Osteoblast (primary cell): ENCODE measurements at places on chromosomes 7 and 10. TPM values are rescaled to one million over a fixed set of nuclear protein-coding genes. Genes with fewer than 3 reads are reported as not detected.

GRCh38 chr7:36289833-36290661 is 99.6 kb upstream of the ANLN start:
- no peaks in the 10 kb centered on the region for H3K27me3 ChIP-seq
- H3K4me3 ChIP-seq = no peak overlapping the region
- H3K36me3 ChIP-seq = no peaks in the 10 kb centered on the region
- peak; percentile 34 for DNase-seq

DNA sequence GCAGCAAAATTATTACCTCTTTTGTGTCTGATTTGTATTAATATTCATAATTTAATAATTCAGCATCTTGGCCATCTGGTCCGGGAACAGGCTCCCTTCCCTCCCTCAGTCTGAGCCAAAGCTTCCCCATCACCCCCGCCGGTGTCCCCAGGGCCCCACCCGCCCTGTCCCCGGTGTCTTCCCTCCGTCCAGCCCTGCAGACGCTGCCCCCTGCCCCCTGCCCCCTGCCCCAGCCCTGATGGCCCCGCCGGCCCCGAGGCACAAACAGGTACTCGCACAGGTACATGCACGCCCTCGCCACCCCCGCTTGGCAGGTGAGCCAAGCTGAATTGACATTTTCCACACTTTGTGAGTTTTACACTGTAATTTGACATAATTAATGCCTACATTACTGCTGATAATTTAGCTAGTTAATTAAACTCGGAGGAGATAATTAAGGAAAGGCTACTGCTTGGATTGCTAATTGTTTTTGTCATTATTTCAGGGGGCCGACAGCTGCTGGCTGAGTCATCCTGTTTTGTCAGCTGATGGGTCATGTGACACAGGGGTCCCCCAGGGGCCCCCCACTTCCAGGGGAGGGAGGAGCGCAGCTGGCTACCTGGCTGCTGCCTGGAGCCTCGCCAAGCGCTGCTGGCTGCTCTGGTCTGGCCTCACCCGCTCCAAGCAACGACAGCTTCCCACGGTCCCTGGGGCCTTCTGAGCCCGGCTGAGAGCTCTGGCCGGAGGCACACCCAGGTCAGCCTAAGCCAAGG is 36.6 kb downstream of the MICALL2 start:
- no peaks in the 10 kb centered on the region for H3K36me3 ChIP-seq
- H3K27me3 ChIP-seq = peaks cover 19% of the 10 kb centered on the region
- H3K4me3 ChIP-seq = no peak overlapping the region
- DNase-seq = no peak

Gene NEUROD6
- total RNA-seq = not detected in 2 replicates

GRCh38 chr7:44797329-44798258 is 1.1 kb downstream of the PPIA start:
- peaks cover 20% of the 10 kb centered on the region for H3K4me1 ChIP-seq
- peak overlapping the region; percentile 99 for H3K4me3 ChIP-seq
- no peaks in the 10 kb centered on the region for H3K27me3 ChIP-seq
- peak overlapping the region; percentile 98 for H3K27ac ChIP-seq
- H3K36me3 ChIP-seq = peaks cover 39% of the 10 kb centered on the region

DNA sequence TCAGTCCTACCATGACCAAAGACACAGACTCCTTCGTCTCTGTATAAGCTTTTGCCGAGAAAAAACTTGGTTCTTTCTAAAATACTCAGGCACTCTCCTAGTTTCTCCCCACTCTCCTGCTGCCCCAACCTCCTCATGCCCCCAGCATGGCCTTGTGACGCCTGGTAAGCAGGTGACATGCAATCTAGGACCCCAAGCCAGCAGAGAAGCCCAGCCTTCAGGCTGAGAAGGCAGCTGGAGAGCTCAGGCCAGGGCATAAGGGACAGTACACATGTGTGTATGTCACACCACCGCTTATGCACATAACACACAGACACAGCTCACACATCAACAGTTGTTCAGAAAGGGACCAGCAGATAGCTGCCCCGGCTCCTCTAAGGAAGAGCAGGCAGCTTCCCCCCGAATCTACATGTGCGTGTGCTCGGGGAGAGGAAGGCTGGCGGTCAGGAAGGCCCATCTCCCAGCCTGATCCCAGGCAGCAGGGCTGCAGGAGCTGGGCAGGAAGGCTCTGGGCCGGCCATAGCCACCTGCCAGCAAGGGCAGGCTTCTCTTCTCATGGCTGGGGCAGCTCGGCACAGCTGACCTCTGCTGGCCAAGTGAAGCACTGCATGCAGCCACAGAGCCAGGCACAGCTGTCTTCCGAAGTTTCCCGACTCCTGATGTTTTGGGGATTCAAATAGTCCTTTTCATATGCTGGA is 8.5 kb downstream of the DDX56 start:
- no peaks in the 10 kb centered on the region for H3K27me3 ChIP-seq
- DNase-seq = peak; percentile 92
- peaks cover 53% of the 10 kb centered on the region for H3K36me3 ChIP-seq
- peaks cover 3% of the 10 kb centered on the region for H3K4me1 ChIP-seq
- no peak overlapping the region for H3K27ac ChIP-seq
- no peak overlapping the region for H3K4me3 ChIP-seq

- H3K4me3 ChIP-seq = no peak overlapping the region
- no peaks in the 10 kb centered on the region for H3K27me3 ChIP-seq
- peaks cover 62% of the 10 kb centered on the region for H3K4me1 ChIP-seq
- no peaks in the 10 kb centered on the region for H3K36me3 ChIP-seq
Observed at GRCh38 chr7:30465811-30466180, 12.8 kb downstream of the NOD1 start.

DNA sequence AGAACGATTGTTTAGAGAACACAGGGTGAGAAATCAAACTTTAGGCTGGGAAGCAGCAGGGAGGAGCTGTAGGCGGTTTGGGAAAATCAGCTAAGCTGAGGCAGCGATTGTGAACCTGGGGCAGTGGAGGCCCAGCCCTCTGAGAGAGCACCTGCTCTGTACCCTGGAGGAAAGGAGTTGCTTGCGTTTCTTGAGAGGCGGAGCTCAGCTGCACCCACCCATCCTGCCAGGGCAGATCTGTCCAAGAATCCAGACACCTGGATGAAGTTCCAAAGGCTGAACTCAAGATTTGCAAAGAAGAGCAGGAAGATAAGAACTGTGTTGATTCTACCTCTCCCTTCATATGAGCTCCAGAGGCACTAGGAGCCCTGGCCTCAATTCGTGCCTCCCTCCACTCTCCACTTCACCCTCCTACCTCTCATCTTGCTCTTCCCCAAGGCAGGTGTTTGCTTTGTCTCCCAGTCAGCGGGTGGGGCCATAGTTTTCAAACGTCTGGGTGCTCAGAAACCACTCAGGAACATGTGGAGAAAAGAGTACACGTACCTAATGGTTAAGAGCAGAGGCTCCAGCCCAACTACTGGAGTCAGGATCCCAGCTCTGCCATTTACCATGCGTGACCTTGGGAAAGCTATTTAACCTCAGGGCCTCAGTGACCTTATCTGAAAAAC is 21.5 kb upstream of the TMEM213 start:
- H3K4me3 ChIP-seq = no peak overlapping the region
- H3K4me1 ChIP-seq = no peaks in the 10 kb centered on the region

GRCh38 chr10:13567030-13567429 is 19.7 kb upstream of the PRPF18 start:
- no peaks in the 10 kb centered on the region for H3K36me3 ChIP-seq
- H3K27ac ChIP-seq = no peak overlapping the region
- H3K4me1 ChIP-seq = no peaks in the 10 kb centered on the region
- no peak overlapping the region for H3K4me3 ChIP-seq

DNA sequence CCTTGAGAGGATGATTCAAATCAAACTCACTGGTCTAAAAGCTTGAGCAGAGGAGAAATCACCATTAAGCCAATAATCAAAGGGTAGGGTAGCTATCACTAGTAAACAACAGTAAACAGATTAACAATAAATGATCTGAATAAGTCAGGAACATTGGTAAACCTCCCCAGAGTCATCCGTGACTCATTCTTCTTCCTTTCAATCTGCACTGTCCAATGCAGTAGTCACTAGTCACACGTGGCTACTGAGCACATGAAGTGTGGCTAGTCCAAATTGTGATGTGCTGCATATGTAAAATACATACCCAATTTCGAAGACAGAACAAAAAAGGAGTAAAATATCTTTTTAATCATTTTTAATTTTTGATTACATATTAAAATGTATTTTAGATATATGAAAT is 64.0 kb downstream of the ERCC6 start:
- no peak for DNase-seq
- H3K4me3 ChIP-seq = no peak overlapping the region
- no peaks in the 10 kb centered on the region for H3K27me3 ChIP-seq
- H3K36me3 ChIP-seq = peaks cover 81% of the 10 kb centered on the region
- no peak overlapping the region for H3K27ac ChIP-seq

- no peak for DNase-seq
- H3K27me3 ChIP-seq = no peaks in the 10 kb centered on the region
- H3K27ac ChIP-seq = no peak overlapping the region
- H3K36me3 ChIP-seq = no peaks in the 10 kb centered on the region
- H3K4me1 ChIP-seq = peaks cover 9% of the 10 kb centered on the region
- no peak overlapping the region for H3K4me3 ChIP-seq
Observed at GRCh38 chr10:30915146-30915545, 116.5 kb downstream of the ZNF438 start.

- no peaks in the 10 kb centered on the region for H3K27me3 ChIP-seq
- DNase-seq = peak; percentile 62
- H3K36me3 ChIP-seq = no peaks in the 10 kb centered on the region
- H3K4me1 ChIP-seq = no peaks in the 10 kb centered on the region
- no peak overlapping the region for H3K4me3 ChIP-seq
Observed at GRCh38 chr7:135704074-135704473, 23.9 kb downstream of the SLC13A4 start.

- DNase-seq = no peak
- H3K4me1 ChIP-seq = peaks cover 41% of the 10 kb centered on the region
- peaks cover 10% of the 10 kb centered on the region for H3K36me3 ChIP-seq
- peak overlapping the region; percentile 53 for H3K4me3 ChIP-seq
- no peak overlapping the region for H3K27ac ChIP-seq
Observed at GRCh38 chr10:69407621-69408301, 9.0 kb downstream of the TACR2 start.

Gene TLL2
- under 0.01 and 0.36 TPM in 2 replicates for total RNA-seq

DNA sequence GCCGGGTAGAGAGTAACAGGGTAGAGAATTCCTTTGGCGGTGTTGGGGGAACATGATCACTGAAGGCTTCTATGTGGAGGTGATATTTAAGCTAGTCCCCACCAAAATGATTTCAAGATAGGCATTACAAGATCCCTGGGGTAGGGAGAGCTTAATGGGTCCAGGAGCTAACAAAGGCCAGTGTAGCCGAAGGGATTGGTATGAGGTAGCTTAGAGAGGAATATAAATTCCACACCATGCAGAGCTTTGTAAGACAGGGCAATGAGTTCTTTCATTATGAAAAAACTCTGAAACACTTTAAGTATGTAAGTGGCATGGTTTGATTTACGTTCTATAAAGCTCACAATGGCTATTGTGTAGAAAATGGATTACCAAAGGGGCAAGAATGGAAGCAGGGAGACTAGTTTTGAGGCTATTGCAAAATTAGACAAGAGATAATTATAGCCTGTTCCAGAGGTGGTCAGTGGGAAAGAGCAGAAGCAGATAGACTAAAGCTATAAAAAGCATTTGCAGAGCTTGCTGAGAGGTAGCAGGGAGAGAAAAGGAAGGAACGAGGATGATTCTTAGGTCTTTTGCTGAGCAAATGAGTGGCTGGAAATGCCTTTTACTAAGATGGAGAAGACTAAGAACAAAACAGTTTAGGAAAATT is 119.7 kb upstream of the SLC25A13 start:
- H3K27me3 ChIP-seq = no peaks in the 10 kb centered on the region
- no peak for DNase-seq
- H3K27ac ChIP-seq = no peak overlapping the region
- no peaks in the 10 kb centered on the region for H3K36me3 ChIP-seq
- H3K4me1 ChIP-seq = no peaks in the 10 kb centered on the region

Gene CYP3A7
- not detected in 2 replicates for total RNA-seq

DNA sequence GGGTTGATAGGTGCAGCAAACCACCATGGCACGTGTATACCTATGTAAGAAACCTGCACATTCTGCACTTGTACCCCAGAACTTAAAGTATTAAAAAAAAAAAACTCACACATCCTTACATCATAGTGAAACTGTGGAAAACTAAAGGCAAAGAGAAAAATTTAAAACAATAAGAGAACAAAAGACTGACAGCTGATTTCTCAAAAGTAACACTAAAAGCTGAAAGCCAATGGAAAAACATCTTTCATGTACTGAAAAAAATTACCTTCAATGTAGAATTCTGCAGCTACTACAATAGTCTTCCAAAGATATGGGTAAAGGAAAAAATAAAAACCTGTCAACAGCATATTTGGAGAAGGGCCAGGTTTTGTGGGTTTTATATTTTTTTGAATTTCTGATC is 729.1 kb upstream of the NRP1 start:
- H3K36me3 ChIP-seq = no peaks in the 10 kb centered on the region
- H3K27ac ChIP-seq = no peak overlapping the region
- no peaks in the 10 kb centered on the region for H3K4me1 ChIP-seq
- DNase-seq = no peak
- H3K4me3 ChIP-seq = no peak overlapping the region
- no peaks in the 10 kb centered on the region for H3K27me3 ChIP-seq

Gene COL17A1
- under 0.01 TPM in 2 replicates for total RNA-seq

GRCh38 chr7:48035967-48036478 is 680 bp downstream of the C7orf57 start:
- H3K27me3 ChIP-seq = peaks cover 24% of the 10 kb centered on the region
- H3K27ac ChIP-seq = no peak overlapping the region
- H3K36me3 ChIP-seq = no peaks in the 10 kb centered on the region
- peak overlapping the region; percentile 75 for H3K4me3 ChIP-seq

Gene RBP4
- 2.1 and 3.3 TPM in 2 replicates for total RNA-seq

Gene ZNF138
- 4.7 and 8.3 TPM in 2 replicates for total RNA-seq

GRCh38 chr7:47414342-47415317 is 167.3 kb downstream of the TNS3 start:
- H3K36me3 ChIP-seq = peaks cover 59% of the 10 kb centered on the region
- H3K4me1 ChIP-seq = peaks cover 7% of the 10 kb centered on the region
- DNase-seq = no peak

Gene TNRC18
- 61.3 and 83.6 TPM in 2 replicates for total RNA-seq

- no peaks in the 10 kb centered on the region for H3K36me3 ChIP-seq
- DNase-seq = no peak
- H3K27me3 ChIP-seq = peaks cover 16% of the 10 kb centered on the region
- H3K4me3 ChIP-seq = no peak overlapping the region
- no peak overlapping the region for H3K27ac ChIP-seq
- peaks cover 9% of the 10 kb centered on the region for H3K4me1 ChIP-seq
Observed at GRCh38 chr10:122296363-122297120, 25.4 kb downstream of the BTBD16 start.

Gene WDFY4
- under 0.01 and 0.36 TPM in 2 replicates for total RNA-seq

DNA sequence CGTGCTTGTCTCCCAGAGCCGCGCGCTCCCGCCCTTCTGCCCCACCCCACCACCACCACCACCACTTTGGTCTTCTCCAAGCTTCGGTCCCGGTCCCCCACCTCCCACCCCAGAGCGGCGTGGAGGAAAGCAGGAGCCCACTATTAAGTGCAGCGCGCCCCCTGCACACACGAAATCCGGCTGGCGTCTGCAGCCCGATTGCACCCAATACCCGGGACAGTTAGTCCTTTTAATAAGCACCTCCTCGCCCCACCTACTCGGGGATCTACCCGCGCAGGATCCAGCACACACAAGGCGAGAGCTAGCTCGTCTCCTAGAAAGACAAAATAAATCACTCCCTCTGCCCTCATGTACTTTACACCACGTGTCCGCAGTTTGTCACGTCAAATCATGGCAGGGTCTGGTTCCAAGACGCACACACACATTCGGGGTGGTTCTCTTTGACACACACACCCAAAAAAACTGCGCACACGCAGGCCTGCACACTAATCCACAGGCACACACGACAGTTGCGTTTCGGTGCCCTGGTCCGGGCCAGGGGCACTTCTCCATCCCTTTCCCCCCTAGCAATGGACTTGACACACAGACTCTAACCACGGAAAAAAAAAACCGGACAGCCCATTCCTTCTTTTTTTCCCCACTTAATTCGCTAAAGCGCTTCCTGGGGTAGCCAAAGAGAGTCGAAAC is 1.6 kb downstream of the SFMBT2 start:
- H3K27ac ChIP-seq = no peak overlapping the region
- no peak overlapping the region for H3K4me3 ChIP-seq
- no peaks in the 10 kb centered on the region for H3K4me1 ChIP-seq
- H3K36me3 ChIP-seq = no peaks in the 10 kb centered on the region
- peaks cover 42% of the 10 kb centered on the region for H3K27me3 ChIP-seq
- DNase-seq = peak; percentile 78
